ENCODE measurements at places on chromosomes 4 and X. TPM values are rescaled to one million over a fixed set of nuclear protein-coding genes. Genes with fewer than 3 reads are reported as not detected.

Gene CYBB
- total RNA-seq = not detected

Gene WDR19
- total RNA-seq = 12.1 TPM

Gene C4orf36
- not detected for total RNA-seq

Gene XK
- 0.17 TPM for total RNA-seq

Gene GIMD1
- not detected for total RNA-seq

Measured in activated CD4-positive, alpha-beta T cell treated with anti-CD3 and anti-CD28 coated beads, Interleukin-2, amount 10 ng/mL, durations not matched to agents 24 days and 14 days (primary cell).